ENCODE measurements at places on chromosomes 1 and 21. TPM values are rescaled to one million over a fixed set of nuclear protein-coding genes. Genes with fewer than 3 reads are reported as not detected.

The CLCA4 gene
- not detected for total RNA-seq

The MPL gene
- not detected for total RNA-seq

The F13B gene
- total RNA-seq = not detected

The TNNI3K gene
- total RNA-seq = not detected

The PSMA5 gene
- 281 TPM for total RNA-seq

The TTC13 gene
- 17.5 TPM for total RNA-seq

The DIRAS3 gene
- 0.21 TPM for total RNA-seq
